ENCODE measurements at places on chromosomes 11 and 22.
A peak's percentile ranks its signal among the peaks of the same experiment; 100 is the strongest.

DNA sequence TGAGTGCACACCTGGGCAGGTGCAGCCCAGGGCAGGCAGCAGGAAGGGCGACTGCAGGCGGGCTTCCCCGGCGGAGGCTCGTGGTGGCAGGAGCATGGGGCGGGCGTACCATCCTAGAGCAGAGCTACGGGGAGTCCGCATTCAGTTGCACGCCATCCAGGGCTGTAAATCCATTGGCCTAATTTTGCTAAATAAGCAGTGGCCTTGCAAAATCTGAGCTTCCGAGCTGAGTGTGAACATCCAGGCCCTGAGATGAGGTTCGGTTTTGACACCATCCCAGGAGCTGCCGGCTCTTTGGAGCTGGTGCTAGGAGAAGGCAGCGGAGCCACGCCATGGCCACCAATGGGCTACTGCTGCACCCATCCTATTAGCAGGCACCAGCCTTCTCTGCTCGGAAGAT, 664.8 kb downstream of the BRD1 start:
- no peak for DNase-seq

DNA sequence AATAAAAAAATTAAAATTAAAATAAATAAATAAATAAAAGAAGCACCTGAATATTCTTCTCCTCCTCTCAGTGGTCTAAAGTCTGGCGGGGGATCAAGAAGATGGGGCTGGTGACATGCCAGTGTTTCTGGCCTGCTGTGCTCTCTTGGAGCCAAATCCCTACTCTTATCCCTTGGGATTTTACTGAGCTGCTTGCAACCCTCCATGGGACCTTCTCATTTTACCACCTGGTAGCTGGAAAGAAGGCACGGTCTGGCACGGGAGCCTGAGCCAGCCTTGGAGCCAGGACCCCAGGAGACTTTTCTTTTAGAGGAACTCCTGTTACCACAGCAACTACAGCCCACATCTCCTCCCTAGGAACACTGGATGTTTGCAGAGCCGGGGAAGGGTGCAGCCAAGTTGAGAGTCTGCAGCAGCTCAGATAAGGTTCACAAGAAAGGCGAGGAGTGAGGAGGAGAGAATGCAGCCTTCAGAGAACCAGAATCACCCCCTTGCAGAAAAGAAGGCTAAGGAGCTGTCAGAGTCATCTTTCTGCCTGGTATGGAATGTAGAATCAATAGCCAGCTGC, 21.4 kb downstream of the CD6 start:
- DNase-seq, result no peak

- DNase-seq, result no peak
These were observed 13.8 kb upstream of the FAM181B start for GRCh38 chr11:82747471-82747870.

GRCh38 chr11:61531044-61531443, 22.5 kb downstream of the LRRC10B start:
- no peak for DNase-seq

- no peak for DNase-seq
These were observed 7.4 kb downstream of the CBX6 start for GRCh38 chr22:38864361-38865191.

DNA sequence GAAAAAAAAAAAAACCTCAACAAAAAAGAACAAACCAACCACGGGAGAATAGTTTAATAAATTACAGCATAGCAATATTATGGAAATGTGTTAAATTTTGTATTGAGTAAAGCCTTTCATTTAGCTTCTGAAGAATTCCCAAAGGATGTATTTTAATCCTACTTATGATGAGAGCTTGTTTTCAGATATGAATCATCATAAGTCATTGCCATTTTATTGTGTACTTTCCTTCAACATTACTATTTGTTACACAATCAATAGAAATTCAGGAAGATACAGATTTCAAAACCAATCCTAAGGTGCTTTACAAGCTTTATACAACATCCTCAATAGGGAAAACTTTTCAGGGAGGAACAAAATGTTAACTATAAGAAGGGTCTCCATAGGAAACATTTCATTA, 200.6 kb upstream of the CTSC start:
- no peak for DNase-seq

DNA sequence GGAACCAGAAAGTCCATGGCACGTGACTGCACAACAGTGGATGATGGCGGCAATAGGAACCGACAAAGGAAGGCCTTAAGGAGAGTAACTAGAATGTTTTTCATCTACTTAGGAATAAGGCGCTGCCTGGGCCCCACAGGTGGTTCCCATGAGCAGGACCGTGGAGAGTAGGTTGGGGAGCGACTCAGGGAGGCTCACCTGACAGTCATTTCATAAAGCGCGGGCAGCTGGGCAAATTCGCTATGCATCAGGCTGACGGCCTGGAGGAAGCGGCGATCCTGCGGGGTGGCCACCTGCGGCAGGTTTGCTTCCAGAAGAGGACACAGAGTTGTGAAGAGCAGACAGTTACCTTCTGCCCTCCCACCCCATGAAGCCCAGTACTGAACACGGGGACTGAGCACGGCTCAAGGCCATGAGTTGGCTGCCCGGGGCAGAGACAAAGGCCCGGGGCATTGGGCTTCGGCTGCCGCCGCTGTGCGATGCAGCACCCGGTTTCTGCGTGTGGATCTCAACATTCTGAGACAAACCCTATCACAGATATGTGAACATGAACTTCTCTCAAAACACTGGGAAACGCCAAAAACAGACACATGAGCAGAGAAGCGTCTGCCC, 25.8 kb downstream of the HPS4 start:
- DNase-seq, result no peak

DNA sequence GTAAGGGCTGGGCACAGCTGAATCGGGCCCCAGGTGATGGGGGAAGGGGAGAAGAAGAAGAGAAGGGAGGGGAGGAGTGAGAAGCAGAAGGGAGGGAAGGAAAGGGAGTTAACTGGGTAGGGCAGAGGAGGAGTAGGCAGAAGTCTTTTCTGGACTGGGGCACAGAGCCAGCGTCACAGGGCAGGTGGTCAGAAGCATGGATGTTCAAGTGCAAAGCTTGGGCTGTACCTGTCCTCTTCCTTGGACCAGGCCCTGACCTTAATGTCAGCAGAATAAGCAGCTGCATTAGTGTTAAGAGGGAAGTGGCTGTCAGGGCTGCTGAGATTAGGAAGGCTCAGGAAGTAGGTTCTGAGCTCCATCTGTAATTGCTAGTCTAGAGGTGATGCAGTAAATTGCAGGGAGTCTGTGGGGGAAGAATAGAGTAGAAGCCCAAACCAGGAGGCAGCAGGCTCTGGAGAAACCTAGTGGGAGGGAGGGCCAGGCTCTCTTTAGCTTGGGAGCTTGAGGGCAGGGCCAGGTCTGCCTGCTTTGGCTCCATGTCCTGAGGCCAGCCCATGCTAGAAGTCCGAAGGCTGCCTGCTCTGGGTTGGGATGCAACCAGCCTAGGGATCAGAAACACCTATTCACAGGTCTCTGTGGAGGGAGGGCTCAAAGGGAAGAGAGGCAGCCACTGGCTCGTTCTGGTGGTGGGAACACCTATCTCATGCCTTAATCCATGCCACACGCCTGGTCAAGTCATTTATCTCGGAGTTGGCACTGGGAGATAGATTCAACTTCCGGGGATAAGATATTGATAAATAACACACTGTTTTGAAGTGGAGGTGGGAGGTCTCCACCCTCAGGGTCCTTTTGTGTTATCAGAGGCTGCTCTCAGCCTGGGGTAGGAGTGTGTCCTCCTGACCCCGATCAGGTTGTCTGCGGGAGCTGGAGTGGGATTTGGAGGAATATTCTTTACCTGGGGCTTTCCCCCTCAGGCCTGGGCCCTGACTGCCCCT, 1.7 kb upstream of the UCP3 start:
- DNase-seq, result no peak

- DNase-seq, result no peak
These were observed 21.1 kb downstream of the RFPL3 start for GRCh38 chr22:32378707-32379272.

- DNase-seq, result no peak
These were observed 134.3 kb upstream of the SESN3 start for GRCh38 chr11:95365348-95365747.

DNA sequence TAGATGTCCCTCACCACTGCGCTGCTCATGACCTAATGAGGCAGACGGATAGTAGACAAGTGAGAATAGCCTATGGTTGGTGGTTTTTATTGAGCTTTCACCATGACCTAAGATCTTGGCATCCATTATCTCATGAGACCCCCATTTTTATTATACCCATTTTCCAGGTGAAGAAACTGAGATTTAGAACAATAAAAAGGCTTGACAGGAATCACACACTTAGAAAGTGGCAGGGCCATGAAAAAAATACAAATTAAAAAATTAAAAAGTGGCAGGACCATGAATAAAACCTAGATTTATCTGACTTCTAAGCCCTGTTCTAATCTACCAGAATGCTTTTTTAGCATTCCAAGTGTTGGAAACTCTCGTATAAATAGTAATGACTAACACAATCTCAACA, 1.1 kb downstream of the LRRC55 start:
- DNase-seq, result no peak

- no peak for DNase-seq
These were observed 1984.7 kb upstream of the RAG2 start for GRCh38 chr11:38582756-38583155.

DNA sequence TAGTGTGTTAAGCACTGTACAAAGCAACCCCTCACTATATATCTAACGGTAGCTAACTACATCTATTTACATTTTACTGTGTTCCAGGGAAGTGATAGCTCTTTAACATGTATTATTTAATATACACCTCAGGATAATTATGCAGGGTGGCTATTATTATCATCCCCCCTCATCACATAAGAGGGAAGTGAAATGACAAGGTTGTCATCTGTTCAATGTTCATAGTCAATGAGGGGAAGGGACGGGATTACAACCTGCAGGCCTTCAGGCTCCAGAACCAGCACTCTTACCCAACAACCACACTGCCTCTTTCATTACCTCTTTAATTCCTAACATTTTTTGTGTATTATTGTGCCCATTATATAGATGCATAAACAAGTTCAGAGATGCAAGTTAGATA, 238.7 kb upstream of the ANO3 start:
- DNase-seq, result no peak

DNA sequence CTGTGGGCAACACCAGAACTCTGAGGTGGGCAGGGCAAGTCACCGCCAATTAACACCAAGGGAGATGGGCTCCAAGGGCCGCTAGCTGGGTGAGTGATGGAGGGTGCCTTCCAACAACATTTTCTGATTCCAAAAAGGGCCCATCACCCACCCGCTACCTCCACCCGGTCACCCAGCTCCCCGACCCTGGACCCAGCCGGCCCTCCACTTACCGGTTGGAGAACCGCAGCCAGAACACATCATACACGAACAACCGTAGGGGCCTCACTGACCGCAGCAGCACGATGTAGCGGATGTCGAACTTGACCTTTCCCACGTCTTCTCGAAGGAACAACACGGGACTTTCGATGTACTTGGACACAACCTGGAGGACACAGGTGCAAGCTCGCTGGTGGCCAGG, 14.7 kb downstream of the TTLL12 start:
- DNase-seq, result no peak

- peak; percentile 70 for DNase-seq
These were observed 2.2 kb upstream of the TUT1 start for GRCh38 chr11:62593434-62594044.

DNA sequence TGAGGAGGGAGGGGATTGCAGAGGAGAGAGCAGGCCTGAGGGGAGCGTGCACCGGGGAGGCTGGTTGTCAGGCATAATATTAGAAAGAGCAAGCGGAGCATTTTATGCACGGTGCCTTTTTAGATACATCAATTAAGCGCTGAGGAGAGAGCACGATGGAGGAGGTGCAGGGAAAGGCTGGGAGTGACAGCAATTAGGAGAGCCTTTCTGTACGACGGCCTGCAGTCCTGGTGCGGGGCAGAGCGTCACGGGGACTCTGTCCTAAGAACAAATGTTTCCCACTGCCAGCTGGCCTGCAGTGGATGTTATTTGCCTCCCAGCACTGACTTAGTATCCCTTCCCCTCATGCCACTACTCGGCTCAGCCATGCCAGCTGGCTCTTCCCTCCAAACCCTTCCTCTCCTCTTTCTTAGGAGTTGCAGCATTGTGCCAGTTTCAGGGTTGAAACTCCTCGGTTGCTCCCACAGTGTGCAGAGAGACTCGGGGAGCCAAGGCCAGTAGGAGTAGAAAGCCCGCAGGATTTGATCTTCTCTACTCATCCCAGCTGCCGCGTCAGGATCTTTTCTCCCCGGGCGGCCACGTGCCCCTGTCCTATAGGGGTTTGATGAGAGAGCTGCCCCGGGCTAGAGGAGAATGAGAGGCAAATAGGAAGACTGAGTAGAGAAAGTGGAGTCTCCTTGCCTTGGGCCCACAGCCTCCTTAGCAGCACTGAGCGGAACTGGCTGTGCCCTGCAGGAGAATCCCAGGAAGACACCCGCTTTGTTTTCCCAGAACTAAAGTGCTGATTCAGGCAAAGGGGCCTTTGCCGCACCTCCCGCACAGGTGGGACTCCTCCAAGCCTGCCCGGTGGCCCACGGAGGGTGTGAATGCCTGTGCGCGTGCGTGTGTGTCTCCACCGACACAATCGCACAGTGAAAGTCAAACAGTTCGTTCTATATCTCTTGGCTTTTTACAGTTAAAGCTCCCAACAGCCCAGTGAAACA, 875.3 kb downstream of the NTM start:
- DNase-seq, result no peak

GRCh38 chr11:63289658-63290057, 46.3 kb upstream of the SLC22A25 start:
- no peak for DNase-seq

Measured in activated T-cell treated with anti-CD3 and anti-CD28 coated beads for 1 hour (primary cell).